Esophagus squamous epithelium (tissue), 5 donors: ENCODE measurements at places on chromosomes 2 and 18.
A peak's percentile ranks its signal among the peaks of the same experiment; 100 is the strongest.

- DNase-seq, result no peak
Measured at GRCh38 chr2:168396131-168396530, 59.9 kb upstream of the CERS6 start.

- DNase-seq, result no peak
Measured at GRCh38 chr2:85992611-85993010, 103.8 kb upstream of the ST3GAL5 start.

- no peak for DNase-seq
Measured at GRCh38 chr18:74407888-74408287, 49.2 kb downstream of the DIPK1C start.

GRCh38 chr2:66432801-66433694 lies 1.9 kb upstream of the MEIS1 start:
- DNase-seq, result no peak

DNA sequence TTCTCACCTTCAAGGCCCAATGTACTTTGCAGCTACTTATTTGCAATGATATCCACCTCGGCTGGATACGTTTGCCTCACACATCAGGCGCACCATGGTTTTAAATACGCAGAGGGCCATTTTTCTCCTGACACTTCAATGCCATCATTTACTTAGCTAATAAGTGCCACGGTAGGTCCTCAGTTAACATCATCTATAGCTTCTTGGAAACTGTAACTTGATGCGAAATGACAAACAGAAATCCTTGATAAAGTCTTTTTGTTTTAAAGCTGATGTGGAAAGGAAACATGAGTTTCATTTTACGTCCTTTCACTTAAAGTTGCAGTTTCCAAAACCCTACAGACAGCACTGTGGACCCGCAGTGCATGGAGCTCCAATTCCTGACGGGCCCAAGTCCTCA lies 37.1 kb downstream of the ZNF516 start:
- DNase-seq, result no peak

DNA sequence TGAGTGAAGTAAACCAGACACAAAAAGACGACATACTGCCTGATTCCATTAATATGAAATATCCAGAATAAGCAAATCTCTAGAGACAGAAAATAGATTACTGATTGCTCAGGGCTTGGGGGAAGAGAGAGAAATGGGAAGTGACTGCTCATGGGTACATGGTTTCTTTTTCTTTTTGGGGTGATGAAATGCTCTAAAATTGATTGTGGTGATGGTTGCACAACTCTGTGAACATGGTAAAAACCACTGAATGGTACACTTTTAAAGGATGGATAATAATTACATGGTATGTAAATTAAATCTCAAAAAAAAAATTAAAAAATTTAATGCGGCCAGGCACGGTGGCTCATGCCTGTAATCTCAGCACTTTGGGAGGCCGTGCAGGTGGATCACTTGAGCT lies 39.3 kb downstream of the RPL31 start:
- no peak for DNase-seq

DNA sequence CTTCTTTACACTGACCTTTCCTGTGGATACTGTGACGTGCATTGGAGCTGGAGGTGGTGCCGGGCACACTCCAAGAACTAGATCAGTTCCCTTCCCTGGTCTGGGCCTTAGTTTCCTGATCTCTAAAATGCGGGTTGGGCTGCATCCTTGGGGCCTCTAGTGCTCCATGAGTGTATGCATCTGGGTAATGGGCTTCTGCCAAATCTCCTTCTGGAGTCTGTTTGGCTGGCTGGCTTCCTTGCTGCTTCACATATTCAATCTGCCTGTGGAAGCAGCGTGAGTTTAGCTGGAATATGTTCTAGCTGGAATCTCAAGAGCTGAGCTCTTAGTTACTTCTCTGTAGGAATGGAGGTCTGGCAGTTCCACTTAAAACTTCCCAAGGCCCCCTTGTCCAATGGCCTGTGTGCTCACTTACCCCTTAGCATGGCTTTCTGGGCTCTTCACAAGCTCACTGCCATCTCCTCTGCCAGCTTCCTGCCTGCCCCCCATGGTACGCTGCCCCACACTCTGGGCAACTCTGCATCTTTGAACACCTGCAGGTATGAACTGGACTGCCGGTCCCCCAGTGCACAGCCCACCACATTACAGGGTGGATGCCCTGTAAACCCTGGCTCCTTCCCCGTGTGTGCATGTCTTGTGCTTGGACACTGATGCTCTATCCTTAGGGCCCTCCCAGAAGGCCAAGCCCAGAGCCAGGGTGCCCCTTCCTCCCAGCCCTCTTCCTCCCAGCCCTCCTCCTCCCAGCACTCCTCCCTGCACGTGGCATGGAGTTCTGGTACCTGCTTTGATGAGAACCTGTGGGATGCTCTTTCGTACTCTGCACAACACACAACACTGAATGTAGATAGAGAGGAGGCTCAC lies 103.6 kb upstream of the SMAD2 start:
- DNase-seq, result no peak

GRCh38 chr2:63051042-63051794 lies 588 bp downstream of the OTX1 start:
- DNase-seq, result no peak

- DNase-seq, result no peak
Measured at GRCh38 chr2:170973492-170974303, 44.6 kb downstream of the GORASP2 start.

- no peak for DNase-seq
Measured at GRCh38 chr2:207107551-207107950, 58.2 kb downstream of the KLF7 start.

GRCh38 chr2:15992457-15993231 lies 52.3 kb downstream of the MYCN start:
- DNase-seq, result no peak

- no peak for DNase-seq
Measured at GRCh38 chr2:37742286-37742685, 70.8 kb upstream of the CDC42EP3 start.

DNA sequence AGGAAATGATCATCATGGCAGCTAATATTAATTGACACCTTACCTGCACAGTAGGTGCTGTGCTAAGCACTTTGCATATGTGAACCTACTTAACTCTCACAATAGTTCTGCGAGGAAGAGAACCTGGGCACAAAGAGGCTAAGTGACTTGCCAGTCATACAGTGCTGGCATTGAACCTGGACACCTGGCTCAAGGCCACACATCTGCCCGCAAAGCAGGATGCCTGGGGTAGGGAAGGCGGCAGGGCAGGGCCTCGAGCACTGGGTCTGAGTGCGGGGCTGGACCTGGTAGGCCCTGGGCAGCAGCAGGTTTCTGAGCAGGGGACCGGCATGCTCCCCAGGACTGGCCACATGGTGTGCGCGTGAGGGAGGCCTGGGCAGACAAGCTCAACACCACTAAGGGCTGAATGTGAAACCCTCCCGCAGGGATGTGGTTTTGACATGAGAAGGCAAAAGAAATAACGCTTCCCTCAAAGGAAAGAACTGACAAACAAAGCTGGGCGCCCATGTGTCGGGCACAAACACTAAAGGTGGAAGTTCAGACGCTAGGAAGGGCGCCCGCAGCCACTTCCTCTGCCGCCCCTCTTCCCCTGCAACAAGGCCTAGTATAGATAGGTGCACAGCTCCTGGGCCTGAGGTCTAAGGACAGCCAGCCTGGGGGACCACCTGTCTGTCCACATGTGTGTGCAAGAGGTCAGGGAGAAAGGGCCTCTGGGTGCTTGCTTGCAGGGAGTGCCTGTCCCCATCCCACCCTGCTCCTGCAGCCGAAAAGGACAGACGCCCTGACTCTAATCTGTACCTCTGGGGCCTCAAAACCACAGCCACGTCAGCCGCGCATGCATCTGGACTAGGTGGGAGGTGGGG lies 92.5 kb downstream of the ZFP36L2 start:
- peak; percentile 50 for DNase-seq
